ENCODE measurements at places on chromosomes 3 and 15. TPM values are rescaled to one million over a fixed set of nuclear protein-coding genes. Genes with fewer than 3 reads are reported as not detected.

Gene PP2D1
- total RNA-seq: not detected

Gene CADPS
- total RNA-seq: not detected

Gene UBE3A
- 20.1 TPM for total RNA-seq

Gene SLC22A14
- not detected for total RNA-seq

Gene ACSBG1
- 0.24 TPM for total RNA-seq

Gene GOLGB1
- 22.1 TPM for total RNA-seq

Gene TJP1
- 80.2 TPM for total RNA-seq

Gene DNASE1L3
- total RNA-seq: not detected

Gene C2CD4A
- total RNA-seq: not detected

Gene SCAANT1
- not detected for total RNA-seq

Gene MFN1
- 21.1 TPM for total RNA-seq

Gene GRAMD1C
- total RNA-seq: 2.3 TPM

Gene GOLGA8O
- 0.21 TPM for total RNA-seq

Gene KLHDC8B
- total RNA-seq: 6.3 TPM

Gene BCL6
- total RNA-seq: 6.4 TPM

Gene PLSCR2
- total RNA-seq: not detected

Gene VIPR1
- total RNA-seq: 0.47 TPM

Gene SNX22
- total RNA-seq: 0.90 TPM

Gene ISLR
- total RNA-seq: not detected

Gene LRRC49
- total RNA-seq: 8.3 TPM

Gene SAMD7
- total RNA-seq: not detected

Gene PXYLP1
- 9.7 TPM for total RNA-seq

Gene CTXN2
- not detected for total RNA-seq

Gene TATDN2
- total RNA-seq: 33.3 TPM

Gene PFN2
- 149 TPM for total RNA-seq

Gene ILDR1
- not detected for total RNA-seq

Measured in A549 treated with ZK216348 at 1 μM for 4 hours (cell line).